ENCODE measurements at places on chromosomes 7 and 10.

GRCh38 chr7:8176370-8177081 is 85.4 kb downstream of the ICA1 start:
- no peak for DNase-seq

- no peak for DNase-seq
Measured at GRCh38 chr7:38034062-38034908, 113.8 kb downstream of the EPDR1 start.

DNA sequence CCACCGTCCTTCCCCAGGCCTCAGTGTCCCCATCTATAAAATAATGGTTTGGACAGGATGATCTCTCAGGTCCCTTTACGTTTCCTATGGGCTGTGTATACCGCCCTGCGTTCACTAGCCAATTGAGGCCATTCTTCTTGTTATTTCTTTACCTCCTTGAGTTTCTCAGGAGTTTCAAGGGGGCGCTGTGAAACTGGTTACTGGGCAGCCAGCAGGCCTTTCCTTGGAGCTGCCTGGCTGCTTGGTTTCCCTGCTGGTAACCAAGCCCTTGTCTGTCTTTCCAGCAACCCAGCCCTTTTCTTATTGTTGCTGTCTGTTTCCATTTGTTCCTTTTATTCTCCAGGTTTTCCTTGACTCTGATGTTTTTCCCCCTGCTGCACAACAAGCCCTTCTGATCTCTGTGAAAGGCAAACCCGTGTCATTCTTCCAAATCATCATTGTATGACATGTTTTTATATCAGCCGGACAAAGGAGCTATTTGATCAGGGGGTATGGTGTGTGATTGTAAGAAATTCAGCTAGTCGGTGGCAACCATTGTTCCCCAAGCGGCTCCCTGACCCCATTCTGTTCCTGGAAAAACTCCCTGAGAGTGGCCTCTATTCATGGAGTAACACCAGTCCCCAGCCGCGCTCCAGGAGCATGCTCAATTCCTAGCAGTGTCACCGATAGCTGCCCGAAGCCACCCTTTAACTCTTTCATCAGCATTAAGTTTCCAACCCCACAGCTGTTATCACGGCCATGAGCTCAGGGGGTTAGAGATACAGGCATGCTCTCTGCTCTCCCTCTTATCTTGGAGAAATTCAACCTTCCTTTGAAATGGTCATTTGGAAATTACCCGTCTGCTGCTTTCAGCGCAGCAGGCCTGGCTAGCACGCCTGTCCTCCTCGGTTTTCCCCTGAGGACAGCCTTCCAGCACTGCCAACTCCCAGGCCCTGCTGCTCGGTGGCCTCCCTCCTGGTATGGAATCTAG is 26.6 kb downstream of the FGF8 start:
- no peak for DNase-seq

GRCh38 chr10:8893102-8893501 is 838.6 kb downstream of the GATA3 start:
- DNase-seq: no peak

DNA sequence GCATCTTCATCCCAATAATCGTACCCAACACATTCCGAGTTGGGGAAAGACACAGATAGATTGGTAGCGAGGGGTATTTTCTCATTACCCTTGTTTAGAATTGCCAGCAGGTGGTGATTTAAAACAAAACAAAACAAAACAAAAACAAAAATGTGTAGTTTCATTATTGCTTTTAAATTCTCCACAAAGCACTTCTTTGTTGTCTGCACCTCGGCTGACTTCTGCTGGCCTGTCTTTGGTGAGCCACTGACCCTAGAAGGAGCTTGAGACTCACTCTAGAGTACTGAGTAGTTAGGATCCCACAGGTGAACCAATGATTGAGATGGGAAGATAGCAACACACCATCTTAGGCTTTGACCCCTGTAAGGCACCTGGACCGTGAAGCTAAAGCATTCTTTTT is 105.4 kb upstream of the BET1 start:
- no peak for DNase-seq

DNA sequence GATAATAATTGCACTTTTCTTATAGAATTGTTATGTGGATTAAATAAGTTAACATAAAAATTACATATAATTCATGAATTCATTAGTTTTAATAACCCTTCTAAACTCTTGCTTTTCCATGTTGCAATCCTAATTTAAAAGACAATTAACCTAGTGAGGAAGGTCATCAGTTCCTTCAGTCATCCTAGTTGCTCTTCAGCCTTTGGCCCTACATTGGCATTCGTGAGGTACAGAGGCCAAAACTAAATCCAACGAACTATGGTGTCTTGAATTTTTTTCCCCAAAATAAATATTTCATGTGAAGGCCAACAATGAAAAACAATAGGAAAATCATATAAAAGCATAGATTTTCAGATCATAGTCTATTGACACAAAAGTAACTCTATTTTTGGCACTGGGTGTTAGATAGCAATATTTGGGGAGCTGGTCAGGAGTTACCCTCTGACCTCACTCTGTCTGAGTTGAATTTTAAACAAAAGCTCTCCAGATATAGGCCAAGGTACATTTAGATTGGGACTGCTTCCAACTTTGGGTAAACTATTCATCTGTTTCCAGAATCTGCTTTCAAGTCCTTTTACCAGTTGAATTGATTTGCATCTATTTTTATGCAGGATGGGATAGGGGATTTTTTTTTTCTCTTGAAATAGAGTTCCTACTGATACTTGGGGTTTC is 104.5 kb downstream of the SEM1 start:
- DNase-seq: no peak

GRCh38 chr7:55362927-55363326 is 2.2 kb upstream of the LANCL2 start:
- no peak for DNase-seq

DNA sequence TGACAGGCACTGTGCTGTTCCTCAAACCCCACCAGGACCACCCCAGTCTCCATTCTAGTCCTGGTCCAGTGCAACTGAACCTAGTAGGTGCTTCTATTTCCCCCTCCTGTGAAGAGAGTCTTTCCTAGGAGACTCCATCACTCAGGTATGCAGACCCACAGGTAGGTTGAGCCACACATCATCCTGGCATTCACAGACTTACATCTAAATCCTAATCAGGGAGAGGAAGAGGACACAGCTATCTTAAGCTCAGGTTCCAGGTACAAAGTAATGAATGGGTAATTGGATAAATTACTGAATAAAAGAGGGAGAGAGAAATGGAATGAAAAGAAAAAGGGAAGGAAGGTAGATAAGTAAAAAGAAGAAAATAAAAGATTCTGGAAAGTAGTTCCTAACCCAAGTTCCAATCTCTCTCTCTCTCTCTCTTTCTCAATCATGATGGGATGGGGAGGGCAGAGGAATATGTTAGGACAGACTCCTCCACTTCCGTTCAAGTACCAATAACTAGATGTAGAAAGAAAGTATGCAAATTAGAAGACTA is 139.8 kb upstream of the NAMPT start:
- DNase-seq: no peak

GRCh38 chr7:73831834-73832651 is 1.2 kb downstream of the CLDN4 start:
- no peak for DNase-seq

DNA sequence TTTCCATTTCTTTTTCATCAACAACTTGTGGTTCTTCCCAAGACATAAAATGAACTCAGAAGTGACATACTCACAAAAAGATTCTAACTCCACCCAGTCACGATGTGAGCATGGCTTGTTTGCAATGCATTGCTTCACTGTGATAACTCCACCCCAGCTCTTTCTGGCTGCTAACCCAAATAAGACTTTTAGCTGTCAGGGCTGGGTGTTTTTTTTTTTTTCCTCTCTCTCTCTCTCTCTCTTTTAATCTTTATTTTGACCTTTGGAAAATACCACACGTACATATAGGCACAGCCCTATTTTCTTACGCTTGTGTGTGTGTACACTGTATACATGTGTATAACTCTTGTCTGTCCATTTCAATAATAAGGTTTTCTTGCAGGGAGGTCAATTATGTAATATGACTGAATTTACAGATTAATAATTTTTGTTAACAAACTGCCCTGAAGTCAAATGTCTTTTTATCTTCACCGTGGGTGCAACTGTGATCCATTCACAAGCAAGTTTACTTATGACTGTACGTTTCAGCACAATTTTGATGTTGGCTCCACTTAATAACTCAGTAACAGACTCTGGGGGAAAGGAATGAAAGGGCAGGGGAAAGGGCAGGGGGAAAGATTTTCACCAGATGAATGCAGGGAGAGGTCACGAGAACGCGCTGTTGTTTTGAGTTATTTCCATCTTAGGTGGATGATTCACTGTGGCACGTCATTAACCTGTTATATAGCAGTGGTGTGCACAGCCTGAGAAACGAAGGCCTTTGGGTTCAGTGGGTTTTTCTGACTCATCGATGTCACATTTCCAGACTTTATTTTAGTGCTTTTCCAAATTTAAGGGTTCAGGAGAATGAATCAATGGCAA is 49.1 kb downstream of the APBB1IP start:
- DNase-seq: peak; percentile 89

GRCh38 chr7:107179326-107180164 is 10.7 kb downstream of the HBP1 start:
- DNase-seq: no peak

- DNase-seq: no peak
Measured at GRCh38 chr7:130486114-130486953, 5.6 kb upstream of the MEST start.

DNA sequence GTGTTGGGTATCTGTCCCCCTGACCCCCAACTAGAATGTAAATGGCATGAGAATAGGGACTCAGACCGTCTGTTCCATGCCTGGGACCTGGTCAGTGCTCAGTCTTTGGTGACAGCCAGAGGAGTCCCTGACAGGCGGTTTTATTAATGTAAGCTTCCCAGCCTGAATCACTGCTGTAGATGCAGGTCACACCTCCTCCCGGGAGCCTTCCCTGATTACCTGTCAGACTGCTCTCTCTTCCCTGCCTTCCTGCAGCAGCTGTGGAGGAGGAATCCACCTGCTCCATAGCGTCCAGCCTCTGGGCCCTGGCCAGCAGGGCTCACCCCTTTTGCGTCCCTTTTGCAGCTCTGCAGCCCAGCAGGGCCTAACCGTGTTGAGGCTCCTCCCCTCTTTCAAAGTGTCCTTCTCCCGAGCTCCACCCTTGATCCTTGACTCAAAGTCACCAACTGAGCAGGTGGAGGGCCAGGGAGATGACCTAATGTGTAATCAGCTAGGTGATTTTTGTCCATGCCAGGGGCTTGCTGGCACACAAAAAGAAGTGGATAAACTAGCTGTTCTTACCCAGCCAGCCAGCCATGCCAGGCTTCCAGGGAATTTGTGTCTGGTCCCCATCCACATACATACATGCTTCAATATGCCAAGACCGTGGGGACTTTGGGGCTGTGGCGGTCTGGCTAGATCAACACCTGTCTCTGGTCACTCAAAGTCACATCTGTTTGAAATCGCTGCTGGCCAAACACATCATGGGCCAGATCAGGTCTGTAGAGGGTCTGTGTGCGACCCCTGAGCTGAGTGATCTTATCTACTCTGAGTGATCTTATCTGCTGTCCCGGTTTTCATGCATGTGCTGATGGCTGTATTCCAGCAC is 195.1 kb downstream of the CCDC3 start:
- no peak for DNase-seq

DNA sequence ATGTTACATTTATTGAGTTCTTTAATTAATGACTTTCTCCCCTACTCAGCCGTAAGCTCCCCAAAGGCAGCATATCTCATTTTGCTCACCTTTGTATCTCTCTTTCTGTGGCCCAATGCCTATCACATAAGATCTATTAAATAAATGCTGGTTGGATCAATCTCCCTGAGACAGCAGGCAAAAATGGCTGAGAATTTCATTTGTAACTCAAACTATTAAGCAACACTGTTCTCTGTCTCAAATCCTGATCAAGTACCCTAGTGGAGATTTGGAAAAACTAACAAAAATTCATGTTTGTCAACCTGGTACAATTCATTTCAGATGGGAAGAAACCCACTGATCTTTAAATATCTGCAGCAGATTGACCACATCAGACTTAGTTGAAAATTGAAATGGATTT is 127.4 kb downstream of the ZFAND4 start:
- no peak for DNase-seq

GRCh38 chr7:159138508-159138907 is 6.2 kb downstream of the VIPR2 start:
- no peak for DNase-seq

DNA sequence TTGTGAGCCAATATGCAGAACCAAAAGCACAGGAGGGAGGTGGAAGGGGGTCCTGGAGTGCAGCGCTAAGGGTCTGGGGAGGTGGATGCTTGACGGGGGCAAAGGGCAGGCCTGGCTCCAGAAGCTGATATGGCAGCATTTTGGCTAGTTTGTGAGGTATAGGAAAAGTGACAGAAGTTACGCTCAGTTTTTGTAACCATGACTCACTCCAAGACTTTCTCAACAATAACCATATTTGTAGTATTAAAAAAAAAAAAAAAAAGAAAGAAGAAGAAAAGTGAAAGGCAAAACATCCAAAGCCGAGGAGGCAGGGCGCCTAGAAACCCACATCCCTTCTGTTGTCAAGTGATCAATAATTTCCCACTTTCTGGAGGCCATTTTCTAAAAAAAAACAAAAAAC is 92.3 kb downstream of the RNF216 start:
- no peak for DNase-seq

GRCh38 chr7:30181736-30182522 is 47.1 kb downstream of the MTURN start:
- no peak for DNase-seq
